ENCODE measurements at places on chromosomes 13 and 19.
A peak's percentile ranks its signal among the peaks of the same experiment; 100 is the strongest.

DNA sequence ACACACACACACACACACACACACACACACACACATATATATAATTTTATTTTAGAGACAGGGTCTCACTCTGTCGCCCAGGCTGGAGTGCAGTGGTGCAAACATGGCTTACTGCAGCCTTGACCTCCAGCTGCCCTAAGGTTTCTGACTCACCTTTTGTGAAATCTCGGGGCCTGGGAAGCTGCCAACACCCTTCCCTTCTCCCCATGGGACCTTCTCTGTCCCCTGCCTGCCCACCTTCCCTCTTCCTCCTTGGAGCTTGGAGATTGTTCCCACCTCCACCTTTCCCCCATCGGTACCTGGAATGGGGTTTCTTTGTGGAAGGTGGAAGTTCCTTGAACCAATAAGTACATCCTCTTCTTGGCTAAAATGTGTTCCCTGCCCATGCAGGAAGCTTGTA is 6.3 kb downstream of the ARRDC5 start:
- DNase-seq, result no peak

GRCh38 chr13:43232144-43232872 is 208.9 kb downstream of the DNAJC15 start:
- DNase-seq, result no peak

- DNase-seq, result no peak
Observed at GRCh38 chr13:41547251-41548000, 90.1 kb downstream of the RGCC start.

DNA sequence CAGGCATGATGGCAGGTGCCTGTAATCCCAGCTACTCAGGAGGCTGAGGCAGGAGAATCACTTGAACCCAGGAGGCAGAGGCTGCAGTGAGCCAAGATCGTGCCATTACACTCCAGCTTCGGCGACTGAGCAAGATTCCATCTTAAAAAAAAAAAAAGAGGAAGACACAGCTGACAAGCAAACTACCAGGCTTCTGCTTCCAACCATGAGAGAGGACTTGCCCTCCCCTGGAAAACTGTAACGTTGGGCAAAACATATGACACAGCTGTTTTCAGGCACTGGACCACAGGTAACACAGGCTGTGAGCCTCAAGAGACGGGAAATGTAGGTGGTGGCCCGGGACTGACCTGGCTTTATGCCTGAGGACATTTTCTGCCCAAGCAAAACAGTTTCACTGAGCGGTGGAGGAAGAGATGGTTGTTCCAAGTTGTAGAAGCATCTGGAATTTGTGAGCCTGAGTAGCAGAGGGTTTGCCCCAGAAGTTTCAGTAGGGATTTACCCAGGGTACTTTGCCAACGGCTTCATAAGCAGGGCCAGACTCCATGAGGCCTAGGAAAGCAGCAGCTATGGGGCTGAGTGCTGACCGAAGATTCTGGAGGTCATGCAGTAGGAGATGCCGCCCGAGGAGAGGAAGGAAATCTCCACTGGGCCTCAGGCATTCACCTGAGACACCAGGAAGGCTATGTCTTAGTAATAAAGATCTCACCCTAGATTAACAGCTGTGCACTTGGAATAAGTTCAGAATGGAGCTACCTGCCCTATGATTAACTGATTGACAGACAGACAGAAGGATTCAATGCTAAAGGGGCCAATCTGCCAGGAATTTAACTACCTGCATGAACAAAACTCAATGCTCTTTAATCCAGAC is 88.0 kb downstream of the ABCC4 start:
- no peak for DNase-seq

GRCh38 chr13:45385907-45386553 is 32.1 kb downstream of the SLC25A30 start:
- no peak for DNase-seq

DNA sequence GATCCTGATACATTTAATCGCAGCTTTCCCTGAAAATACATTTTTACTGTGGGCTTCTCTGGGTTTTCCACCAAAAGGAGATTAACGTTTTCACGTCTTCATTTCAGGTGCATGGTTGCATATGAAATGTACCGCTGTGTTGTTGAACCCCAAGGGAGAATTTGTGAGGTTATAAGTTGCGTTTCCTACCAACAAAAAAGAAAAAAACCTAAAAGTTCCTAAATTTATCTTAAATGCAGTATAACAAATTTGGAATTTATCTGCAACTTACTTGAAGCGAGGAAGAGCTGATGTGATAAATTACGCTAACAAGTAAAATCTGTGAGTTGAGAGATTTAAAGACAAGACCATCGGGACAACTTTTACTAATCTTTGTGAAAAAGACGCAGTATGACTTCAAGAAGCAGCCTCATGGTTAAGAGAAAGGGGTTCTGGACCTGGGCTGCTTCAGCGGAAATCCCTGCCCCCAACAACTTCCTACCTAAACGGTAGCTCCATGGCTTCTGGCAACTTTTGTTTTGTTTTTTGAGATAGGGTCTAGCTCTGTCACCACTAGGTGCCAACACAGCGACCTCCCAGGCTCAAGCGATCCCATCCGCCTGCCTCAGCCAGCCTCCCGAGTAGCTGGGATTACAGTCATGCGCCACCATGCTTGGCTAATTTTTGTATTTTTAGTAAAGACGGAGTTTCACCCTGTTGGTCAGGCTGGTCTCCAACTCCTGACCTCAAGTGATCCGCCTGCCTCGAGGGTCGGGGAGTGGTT is 958 bp upstream of the OBI1 start:
- peak; percentile 42 for DNase-seq

DNA sequence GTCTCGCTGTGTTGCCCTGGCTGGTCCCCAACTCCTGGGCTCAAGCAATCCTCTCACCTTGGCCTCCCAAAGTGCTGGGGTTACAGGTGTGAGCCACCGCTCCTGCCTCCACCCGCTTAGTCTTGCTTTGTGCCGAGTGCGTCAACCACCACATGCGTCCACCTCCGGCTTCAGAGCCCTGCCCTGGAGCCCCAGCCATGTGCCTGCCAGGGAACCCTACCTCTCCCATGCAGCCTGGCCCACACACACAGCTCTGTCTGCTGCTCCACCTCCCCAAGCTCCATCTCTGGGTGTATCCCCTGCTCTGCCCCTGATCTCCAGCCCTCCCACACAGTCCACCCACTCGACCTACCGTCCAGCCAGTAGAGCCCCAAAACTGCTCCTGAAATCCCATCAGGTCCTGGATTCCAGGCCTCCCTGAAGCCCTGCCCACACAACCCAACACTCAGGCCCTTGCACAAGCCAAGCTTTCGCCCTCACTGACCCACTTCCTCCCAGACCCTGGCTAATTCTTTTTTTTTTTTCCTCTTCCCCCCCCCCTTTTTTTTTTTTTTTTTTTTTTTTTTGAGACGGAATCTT is 9.6 kb downstream of the CYP2F1 start:
- DNase-seq, result no peak

- peak; percentile 94 for DNase-seq
Observed at GRCh38 chr19:8050274-8051096, 2.1 kb upstream of the CCL25 start.

- DNase-seq, result no peak
Observed at GRCh38 chr13:51776179-51776578, 27.8 kb downstream of the DHRS12 start.

DNA sequence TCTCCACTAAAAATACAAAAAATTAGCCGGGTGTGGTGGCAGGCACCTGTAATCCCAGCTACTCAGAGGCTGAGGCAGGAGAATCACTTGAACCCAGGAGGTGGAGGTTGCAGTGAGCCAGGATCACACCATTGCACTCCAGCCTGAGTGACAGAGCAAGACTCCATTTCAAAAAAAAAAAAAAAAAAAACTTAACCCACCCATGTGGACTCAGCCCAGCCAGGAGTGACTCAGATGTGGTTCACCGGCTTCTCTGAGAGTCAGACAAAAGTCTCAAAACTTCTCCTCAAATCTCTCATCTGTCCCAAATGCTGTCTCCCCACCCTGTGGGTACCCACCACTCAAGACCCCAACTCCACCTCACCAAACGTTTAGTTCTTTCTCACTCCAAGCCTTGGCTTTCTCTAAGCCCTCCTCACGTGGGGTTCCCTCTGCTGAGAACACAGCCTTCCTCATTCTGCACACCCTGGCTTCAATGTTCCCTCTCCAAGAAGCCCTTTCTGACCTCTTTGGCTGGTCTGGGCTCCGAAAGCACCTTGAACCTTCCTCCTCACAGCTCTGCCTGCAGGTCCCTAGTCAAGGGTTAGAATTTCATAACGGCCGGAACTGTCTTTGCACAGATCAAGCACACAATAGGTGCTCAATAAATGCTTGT is 11.1 kb upstream of the RAB3A start:
- no peak for DNase-seq

DNA sequence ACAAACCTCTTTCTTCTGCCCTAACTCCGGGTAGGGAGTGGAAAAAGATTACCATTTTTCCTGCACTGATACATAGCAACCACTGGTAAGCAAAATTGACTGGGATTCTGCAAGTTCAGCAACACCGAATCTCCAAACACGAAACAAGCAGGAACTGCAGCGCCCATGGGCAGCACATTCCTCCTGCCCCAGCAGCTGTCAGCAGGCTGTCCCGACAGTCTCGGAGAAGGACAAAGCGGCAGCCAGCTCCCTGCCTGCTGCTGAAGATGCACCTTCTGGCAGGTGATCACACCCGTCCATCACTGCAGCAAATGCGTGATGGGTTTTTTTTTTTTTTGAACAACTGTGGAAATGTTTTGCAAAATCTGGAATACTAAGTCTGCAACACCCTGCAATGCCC is 6.7 kb downstream of the TMTC4 start:
- no peak for DNase-seq

DNA sequence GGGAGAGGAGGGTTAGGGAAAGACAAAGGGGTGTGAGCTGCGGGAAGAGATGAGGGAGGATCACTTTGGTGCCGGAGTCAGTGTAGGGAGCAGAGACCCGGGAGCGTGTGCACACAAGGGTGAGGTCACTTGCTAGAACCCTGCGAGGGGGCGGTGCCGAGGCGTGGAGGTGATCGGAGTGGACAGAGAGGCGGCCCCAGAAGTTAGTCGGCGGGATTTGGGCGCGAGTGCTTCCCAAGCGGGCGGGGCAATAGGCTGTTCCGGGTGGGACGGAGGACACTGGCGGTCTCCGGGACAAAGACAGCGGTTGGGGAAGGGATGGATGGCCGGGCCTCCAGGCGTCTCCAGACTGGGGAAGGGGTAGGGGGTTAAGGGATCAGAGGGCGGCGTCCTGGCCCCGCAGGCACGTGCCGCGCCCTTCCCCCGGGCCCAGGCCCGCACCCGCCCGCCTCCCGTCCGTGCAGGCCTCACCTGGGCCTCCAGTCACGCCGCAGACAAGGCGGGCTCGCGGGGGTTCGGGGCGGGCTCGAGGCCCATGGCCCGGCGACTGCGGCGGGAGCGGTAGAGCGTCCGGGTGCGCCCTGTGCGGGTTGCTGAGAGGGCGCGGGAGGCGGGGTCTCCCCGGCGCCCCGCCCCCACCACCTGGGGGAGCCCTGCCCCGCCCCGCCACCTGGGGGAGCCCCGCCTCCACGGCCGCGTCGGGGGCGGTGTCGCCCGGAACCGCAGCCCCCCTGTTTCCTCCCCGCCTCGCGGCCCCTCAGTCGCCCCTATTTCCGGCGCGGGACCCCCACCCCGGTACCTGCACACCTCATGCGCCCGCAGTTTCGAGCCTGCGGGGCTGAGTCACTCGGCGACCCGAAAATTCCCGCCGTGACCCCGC is at the start of gene LPAR2:
Gene LPAR2, minus strand, starts transcription at position 600 of the 880 bp plus-strand sequence. CDS start 945 bp downstream, outside the sequence.
- DNase-seq, result peak; percentile 55

DNA sequence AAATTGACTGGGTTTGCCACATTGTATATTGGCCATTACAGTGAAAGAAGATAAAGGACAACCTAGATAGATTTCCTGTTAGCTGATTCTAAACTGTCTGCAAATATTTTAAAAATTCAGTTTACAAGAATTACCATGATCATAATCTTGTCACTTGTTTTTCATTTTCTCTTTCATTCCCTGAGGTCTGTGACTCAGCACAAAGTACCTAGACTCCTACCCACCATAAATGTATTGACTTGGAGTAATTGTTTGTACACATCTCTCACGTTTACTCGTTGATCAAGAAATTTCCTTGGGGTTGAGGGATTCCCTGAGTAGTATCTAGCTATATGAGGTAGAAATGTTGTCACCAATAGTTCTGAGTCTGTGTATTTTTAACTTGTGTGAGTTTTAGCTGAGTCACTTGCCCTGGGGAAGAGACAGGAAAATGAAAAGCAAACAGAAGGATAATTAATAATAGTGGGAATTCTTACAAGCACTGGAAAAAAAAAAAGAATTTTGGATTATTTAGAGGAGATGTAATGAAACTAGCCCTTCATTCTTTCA is 299.2 kb upstream of the DACH1 start:
- DNase-seq, result no peak

GRCh38 chr13:24922387-24922744 is 158.4 kb downstream of the RNF17 start:
- DNase-seq, result peak; percentile 17

- no peak for DNase-seq
Observed at GRCh38 chr13:51613535-51613934, 29.3 kb downstream of the WDFY2 start.

DNA sequence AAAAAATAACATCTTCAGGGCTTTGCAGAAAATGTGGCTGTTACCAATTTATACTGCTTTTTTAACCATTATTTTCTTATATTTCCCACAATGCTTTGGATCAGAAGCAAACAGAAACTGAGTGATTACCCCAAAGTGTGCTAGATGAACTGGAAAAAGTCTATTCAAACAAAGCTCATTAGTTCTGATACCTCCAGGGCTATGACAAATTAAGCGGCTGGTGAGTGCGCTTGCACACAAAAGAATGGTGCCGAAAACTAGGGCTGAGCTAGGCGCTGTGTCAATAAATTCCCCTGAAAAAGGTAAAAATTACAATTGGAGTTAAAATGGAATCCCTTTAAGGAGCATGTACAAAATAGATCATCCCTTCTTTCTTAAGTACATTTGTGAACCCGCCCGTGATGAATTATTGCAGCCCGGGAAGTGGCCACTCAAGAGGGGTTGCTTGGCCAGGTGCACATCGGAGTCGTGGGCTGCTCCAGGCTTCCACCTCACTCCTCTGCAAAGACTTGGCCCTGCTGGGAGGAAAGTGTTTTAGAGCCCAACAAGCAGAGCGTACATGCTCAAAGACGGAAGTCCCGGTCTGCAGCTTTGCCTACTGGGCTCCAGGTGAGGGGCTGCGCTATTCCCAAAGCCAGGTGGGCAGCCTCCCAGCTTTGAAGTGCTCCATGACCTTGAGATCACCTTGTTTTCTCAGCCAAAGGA is 164.0 kb upstream of the ZNF507 start:
- DNase-seq, result no peak

GRCh38 chr19:41928754-41929535 is 696 bp upstream of the ERFL start:
- DNase-seq, result no peak

GRCh38 chr19:54535601-54536000 is 33.0 kb downstream of the LAIR2 start:
- no peak for DNase-seq

GRCh38 chr19:46426506-46427162 is 2.1 kb downstream of the PNMA8C start:
- peak; percentile 90 for DNase-seq

GRCh38 chr13:110369400-110369799 is 62.3 kb downstream of the COL4A2 start:
- DNase-seq, result no peak

GRCh38 chr13:98791611-98792010 is 39.1 kb upstream of the SLC15A1 start:
- no peak for DNase-seq

GRCh38 chr19:44753932-44754749 is 5.6 kb downstream of the BCL3 start:
- peak; percentile 50 for DNase-seq

All from A673 (cell line).